IMR-90 (cell line): ENCODE measurements at places on chromosomes 11 and 22. TPM values are rescaled to one million over a fixed set of nuclear protein-coding genes. Genes with fewer than 3 reads are reported as not detected.

- peak; percentile 25 for DNase-seq
- no peaks in the 10 kb centered on the region for H3K27me3 ChIP-seq
- H3K4me1 ChIP-seq = no peaks in the 10 kb centered on the region
- no peak overlapping the region for H3K4me3 ChIP-seq
- no peaks in the 10 kb centered on the region for H3K36me3 ChIP-seq
Observed at GRCh38 chr11:16669799-16670415, 68.5 kb upstream of the C11orf58 start.

PACSIN2 gene
- 98.0 and 118 TPM in 2 replicates for total RNA-seq

PRG3 gene
- not detected in 2 replicates for total RNA-seq

SLC25A17 gene
- 31.7 and 36.0 TPM in 2 replicates for total RNA-seq

CRYBB2 gene
- not detected in 2 replicates for total RNA-seq

- H3K27me3 ChIP-seq = no peaks in the 10 kb centered on the region
- H3K4me3 ChIP-seq = no peak overlapping the region
- no peak overlapping the region for H3K27ac ChIP-seq
- H3K4me1 ChIP-seq = peaks cover 5% of the 10 kb centered on the region; the same call in 1 of the 2 replicates
- DNase-seq = no peak
- H3K36me3 ChIP-seq = peaks cover 2% of the 10 kb centered on the region; the same call in 1 of the 2 replicates
Observed at GRCh38 chr22:21713428-21714058, 22.1 kb downstream of the YPEL1 start.

- no peaks in the 10 kb centered on the region for H3K36me3 ChIP-seq
- DNase-seq = peak; percentile 37
- H3K27ac ChIP-seq = peak overlapping the region; percentile 67
- peak overlapping the region; percentile 67 for H3K4me3 ChIP-seq
- H3K4me1 ChIP-seq = no peaks in the 10 kb centered on the region
Observed at GRCh38 chr11:28107191-28107749, 686 bp downstream of the KIF18A start.

OR5M3 gene
- total RNA-seq = not detected in 2 replicates

DNA sequence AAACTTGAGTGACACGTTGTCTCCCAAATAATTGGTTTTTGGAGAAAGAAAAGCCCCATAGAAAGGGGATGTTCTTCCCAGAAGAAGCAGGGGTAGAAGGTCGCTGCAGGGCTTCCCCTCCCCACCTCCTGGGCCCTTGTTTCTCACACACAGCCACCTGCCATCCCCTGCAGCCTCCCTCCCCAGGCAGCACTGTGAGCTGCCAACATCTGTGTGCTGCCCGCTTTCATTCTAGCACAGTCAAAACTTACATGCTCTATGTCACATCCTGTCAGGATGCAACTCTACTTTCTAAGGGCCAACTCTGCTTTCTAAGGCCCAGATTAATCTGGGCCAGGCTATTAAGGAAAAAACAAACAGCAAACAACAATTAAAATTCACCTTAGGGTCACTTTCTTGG, 309.4 kb upstream of the ZC3H12C start:
- H3K4me1 ChIP-seq = no peaks in the 10 kb centered on the region
- no peak for DNase-seq
- no peaks in the 10 kb centered on the region for H3K36me3 ChIP-seq
- no peaks in the 10 kb centered on the region; the same call in 1 of the 2 replicates for H3K27me3 ChIP-seq
- H3K27ac ChIP-seq = no peak overlapping the region

GRCh38 chr22:21612858-21613257, 17.0 kb downstream of the YDJC start:
- H3K36me3 ChIP-seq = peaks cover 26% of the 10 kb centered on the region
- no peaks in the 10 kb centered on the region for H3K27me3 ChIP-seq
- DNase-seq = no peak
- peaks cover 3% of the 10 kb centered on the region; the same call in 1 of the 2 replicates for H3K4me1 ChIP-seq
- no peak overlapping the region for H3K4me3 ChIP-seq
- H3K27ac ChIP-seq = no peak overlapping the region

GRCh38 chr11:44880511-44880910, 70.2 kb downstream of the TP53I11 start:
- H3K27me3 ChIP-seq = peaks cover 51% of the 10 kb centered on the region
- H3K36me3 ChIP-seq = no peaks in the 10 kb centered on the region
- H3K27ac ChIP-seq = no peak overlapping the region
- no peak for DNase-seq
- H3K4me3 ChIP-seq = no peak overlapping the region

SYT9 gene
- total RNA-seq = not detected in 2 replicates

DNA sequence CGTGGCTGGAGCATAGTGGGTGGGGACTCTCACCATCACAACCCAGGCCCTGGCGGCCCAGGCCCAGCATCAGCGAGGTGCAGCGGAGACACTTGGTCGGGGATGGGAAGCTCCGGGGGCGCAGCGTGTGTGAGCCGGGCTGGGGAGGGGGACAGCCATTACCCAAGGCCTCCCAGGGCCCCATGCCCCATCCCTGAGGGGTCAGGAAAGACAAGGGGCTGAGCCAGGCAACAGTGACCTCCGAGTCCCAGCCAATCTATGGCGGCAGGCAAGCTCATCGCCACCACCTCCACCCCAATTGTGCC, 11.3 kb downstream of the CDC42BPG start:
- no peaks in the 10 kb centered on the region for H3K36me3 ChIP-seq
- no peak for DNase-seq
- H3K4me1 ChIP-seq = no peaks in the 10 kb centered on the region
- H3K27me3 ChIP-seq = peaks cover 11% of the 10 kb centered on the region; the same call in 1 of the 2 replicates

DNA sequence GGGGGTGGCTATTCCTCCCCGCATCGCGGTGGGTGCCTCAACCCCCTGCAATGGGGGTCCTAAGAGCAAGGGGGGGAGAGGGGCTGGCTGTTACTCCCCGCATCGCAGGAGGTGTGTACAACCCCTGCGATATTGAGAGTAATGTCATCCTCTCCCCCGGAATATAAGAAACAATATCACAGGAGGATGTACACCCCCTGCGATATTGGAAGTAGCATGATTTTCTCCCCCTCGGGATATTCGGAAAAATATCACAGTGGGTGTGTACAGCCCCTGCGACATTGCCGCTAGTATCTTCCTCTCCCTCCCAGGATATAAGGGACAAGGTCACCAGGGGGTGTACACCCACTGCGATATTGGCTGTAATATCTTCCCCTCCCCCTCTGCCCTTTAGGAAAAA, 22.5 kb upstream of the APOL5 start:
- no peaks in the 10 kb centered on the region for H3K36me3 ChIP-seq
- H3K27ac ChIP-seq = no peak overlapping the region
- no peaks in the 10 kb centered on the region for H3K4me1 ChIP-seq

DNA sequence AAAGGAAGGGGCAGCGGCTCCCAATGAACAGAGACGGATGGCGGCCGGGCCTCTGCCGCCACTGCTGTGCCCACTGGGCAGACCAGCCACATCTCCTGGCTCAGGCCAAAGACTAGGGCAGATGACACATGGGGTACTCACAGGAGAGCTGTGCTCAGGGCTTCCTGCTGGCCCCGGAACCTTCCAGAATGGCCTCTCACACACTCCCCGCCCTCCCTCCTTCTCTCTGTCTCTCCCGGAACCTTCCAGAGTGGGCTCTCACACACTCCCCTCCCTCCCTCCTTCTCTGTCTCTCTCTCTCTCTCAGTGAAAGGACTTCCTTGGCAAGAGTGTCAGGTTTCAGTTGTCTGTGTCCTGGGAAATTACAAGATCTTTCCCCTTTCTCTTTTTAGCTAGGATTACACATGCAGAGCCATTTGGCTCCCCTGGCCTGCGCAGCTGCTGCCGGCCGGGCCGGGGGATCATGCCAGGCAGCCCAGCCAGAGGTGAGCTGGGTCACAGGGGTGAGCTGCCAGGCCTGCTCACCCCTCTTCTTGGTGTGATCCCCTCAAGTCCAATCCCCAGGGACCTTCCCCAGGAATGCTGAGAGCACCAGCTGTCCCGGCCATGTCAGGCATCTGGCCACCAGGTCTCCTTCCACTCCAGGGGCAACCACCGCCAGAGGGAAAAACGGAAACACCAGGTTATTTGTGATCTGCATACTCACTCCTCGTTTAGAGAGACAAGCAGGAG, 45.3 kb upstream of the ADA2 start:
- H3K36me3 ChIP-seq = no peaks in the 10 kb centered on the region
- no peak overlapping the region for H3K27ac ChIP-seq
- no peak overlapping the region for H3K4me3 ChIP-seq
- DNase-seq = peak; percentile 30
- H3K27me3 ChIP-seq = peaks cover 3% of the 10 kb centered on the region; the same call in 1 of the 2 replicates
- H3K4me1 ChIP-seq = no peaks in the 10 kb centered on the region

LTBP3 gene
- total RNA-seq = 6.6 and 8.3 TPM in 2 replicates

DUSP18 gene
- 12.2 and 14.9 TPM in 2 replicates for total RNA-seq
